ENCODE measurements at places on chromosomes 3 and 15.
A peak's percentile ranks its signal among the peaks of the same experiment; 100 is the strongest.

DNA sequence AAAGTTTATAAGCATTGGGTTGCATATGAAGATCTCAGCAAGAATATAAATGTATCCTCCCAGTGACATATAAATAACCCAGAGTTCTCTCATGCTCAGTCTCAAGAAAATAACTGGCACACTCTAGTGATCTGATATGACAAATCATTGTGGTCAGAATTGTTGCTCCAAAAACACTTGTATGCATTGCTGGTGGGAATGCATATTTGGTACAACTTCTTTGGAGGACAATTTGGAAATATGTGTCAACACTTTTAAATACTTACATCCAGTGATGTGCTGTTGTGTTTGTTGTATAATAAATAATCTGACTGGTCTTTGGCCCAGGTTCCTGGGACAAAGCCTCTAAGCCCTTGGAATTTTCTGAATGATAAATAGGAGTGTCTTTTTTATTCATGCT is 66.7 kb upstream of the STT3B start:
- DNase-seq, result peak; percentile 5

- no peak for DNase-seq
These were observed 200.0 kb downstream of the ATP8B4 start for GRCh38 chr15:49919034-49919433.

- DNase-seq, result no peak
These were observed 221.8 kb downstream of the THRB start for GRCh38 chr3:24272875-24273274.

GRCh38 chr3:159128628-159129027 is 326.8 kb downstream of the MFSD1 start:
- peak; percentile 59 for DNase-seq

GRCh38 chr3:177882124-177882648 is 654.0 kb upstream of the KCNMB2 start:
- no peak for DNase-seq

GRCh38 chr15:36230776-36231175 is 348.6 kb upstream of the CDIN1 start:
- peak; percentile 65 for DNase-seq

DNA sequence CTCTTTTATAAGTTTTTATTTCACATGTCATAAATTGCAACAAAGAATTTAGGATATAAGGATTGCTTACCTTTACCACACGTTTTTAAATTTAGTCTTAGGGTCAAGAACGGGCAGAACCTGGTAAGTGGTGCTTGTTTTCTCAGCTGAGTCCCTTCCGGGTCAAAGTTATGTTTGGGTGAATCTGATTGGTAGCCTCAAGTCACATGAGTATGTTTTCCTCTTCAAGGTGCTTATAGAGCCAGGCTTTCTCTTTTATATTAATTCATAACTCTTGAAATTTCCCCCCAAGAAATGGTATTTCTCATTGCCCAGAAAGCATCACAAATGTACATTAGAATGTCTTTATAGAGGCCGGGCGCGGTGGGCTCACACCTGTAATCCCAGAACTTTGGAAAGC is 415.7 kb upstream of the ROBO2 start:
- no peak for DNase-seq

DNA sequence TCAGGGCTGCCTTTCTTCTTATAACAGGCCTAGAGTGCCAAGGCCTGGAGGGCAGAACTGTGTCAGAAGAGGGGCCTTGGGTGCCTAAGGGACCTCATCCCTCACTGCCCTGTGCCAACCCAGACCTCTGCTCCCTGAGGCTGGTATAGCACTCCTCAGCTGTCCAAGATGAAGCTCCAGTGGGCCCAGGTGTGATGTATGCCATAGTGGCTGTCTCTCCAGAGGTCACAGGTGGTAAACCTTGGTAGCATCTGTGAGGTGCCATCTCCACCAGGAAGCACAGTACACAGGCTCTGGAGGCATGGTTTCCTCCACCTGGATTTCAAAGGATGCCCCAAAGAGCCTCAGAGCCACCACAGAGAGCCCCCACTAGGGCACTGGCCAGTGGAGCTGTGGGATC is 12.3 kb upstream of the KLHL40 start:
- no peak for DNase-seq

- DNase-seq, result no peak
These were observed 294.8 kb upstream of the NR2E3 start for GRCh38 chr15:71515375-71516186.

All from fibroblast of skin of scalp (primary cell).